Motor neuron (in vitro differentiated cells): ENCODE measurements at places on chromosomes 16 and 17. TPM values are rescaled to one million over a fixed set of nuclear protein-coding genes. Genes with fewer than 3 reads are reported as not detected.
A peak's percentile ranks its signal among the peaks of the same experiment; 100 is the strongest.

The NPIPA2 gene
- 2.6 and 3.2 TPM in 2 replicates for total RNA-seq

The CALB2 gene
- 0.33 and 0.50 TPM in 2 replicates for total RNA-seq

The SRL gene
- total RNA-seq: 0.71 and 1.1 TPM in 2 replicates

The KRTAP4-4 gene
- total RNA-seq: not detected in 2 replicates

The OR1F1 gene
- not detected in 2 replicates for total RNA-seq

The OR3A3 gene
- 0.11 and 0.42 TPM in 2 replicates for total RNA-seq

The AIPL1 gene
- 0.68 and 1.00 TPM in 2 replicates for total RNA-seq

The CDRT4 gene
- total RNA-seq: 2.5 and 2.6 TPM in 2 replicates

GRCh38 chr16:78392585-78393195 is 293.2 kb downstream of the WWOX start:
- no peak for ATAC-seq

- ATAC-seq: no peak
These were observed 9.8 kb upstream of the CTCF start for GRCh38 chr16:67552476-67552875.

DNA sequence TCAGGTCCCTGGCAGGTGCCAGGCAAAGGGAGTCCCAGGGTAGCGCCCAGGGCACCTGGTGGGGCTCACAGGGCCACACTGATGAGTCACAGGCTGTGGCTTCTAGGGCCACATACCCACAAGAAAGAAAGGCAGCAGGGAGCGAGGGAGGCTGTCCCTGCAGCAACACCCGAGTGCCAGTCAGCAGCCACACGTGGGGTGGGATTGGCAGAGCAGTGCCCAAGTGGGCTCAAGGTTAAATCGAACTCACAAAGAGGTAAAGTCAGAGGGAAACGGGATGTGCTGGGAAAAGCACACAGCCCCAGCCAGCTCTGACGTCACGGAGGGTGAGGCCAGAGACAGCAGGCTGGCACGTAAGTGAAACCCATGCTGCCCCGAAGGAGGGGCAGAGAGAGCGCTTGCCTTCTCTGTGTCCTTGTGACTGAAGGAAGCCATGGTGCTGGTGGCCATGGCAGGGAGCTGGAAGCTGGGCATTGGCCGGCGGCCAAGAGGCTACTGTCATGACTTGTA is 33.8 kb downstream of the FA2H start:
- ATAC-seq: peak; percentile 82

DNA sequence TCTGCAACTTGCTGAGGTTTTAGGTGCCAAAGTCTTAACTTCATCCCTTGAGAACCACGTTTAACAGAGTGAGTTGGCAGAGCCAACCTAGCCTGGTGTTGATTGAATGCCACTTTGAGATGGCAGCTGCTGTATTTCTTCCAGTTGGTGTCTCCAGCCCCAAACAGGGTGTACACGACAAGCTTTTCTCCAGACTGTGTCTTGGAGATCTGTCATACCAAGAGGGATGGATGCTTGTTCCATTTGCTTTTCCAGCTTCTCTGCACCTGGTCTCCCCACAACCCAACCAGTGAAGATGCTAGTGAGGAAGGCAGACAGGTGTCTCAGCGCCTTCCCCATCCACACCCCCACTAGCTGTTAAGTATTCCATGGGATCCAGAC is 141.1 kb upstream of the HS3ST2 start:
- no peak for ATAC-seq

- ATAC-seq: no peak
These were observed 2333.3 kb downstream of the TP53TG3F start for GRCh38 chr16:35792516-35793285.

GRCh38 chr16:53085369-53085843 is 30.6 kb downstream of the CHD9 start:
- peak; percentile 6 for ATAC-seq

DNA sequence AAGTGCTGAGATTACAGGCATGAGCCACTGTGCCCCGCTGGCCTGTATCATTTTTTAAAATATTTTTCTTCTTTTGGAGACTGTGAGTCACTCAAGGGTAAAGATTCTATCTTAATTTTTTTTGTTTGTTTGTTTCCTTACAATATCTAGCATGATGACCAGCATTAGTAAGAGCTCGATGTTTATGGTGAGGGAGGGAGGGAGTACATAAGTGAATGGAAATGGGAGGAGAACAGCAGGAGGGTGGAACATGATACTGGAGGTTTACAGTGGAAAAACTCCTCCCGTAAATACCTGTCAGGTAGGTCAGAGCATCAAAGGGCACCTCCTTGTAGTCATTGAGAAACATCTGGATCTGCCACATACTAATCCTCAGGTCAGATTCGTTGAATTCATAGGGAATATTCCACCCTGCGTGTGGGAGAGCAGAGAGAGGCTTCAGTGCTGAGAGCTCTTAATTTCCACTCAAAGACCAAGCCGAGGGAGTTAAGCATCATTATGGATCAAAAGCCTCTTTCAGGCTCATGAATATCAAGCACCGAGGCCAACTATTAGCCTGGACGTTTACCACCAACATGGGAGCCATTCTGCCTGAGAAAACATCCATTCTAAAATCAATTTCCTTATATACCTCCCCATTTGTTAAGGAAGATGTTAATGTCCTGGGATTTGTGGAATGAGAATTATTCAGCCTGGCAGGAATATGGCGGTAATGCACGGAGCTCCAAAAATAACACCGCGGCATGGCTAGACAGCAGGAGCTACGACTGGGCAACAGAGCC is 51.8 kb downstream of the LYRM1 start:
- ATAC-seq: peak; percentile 23

DNA sequence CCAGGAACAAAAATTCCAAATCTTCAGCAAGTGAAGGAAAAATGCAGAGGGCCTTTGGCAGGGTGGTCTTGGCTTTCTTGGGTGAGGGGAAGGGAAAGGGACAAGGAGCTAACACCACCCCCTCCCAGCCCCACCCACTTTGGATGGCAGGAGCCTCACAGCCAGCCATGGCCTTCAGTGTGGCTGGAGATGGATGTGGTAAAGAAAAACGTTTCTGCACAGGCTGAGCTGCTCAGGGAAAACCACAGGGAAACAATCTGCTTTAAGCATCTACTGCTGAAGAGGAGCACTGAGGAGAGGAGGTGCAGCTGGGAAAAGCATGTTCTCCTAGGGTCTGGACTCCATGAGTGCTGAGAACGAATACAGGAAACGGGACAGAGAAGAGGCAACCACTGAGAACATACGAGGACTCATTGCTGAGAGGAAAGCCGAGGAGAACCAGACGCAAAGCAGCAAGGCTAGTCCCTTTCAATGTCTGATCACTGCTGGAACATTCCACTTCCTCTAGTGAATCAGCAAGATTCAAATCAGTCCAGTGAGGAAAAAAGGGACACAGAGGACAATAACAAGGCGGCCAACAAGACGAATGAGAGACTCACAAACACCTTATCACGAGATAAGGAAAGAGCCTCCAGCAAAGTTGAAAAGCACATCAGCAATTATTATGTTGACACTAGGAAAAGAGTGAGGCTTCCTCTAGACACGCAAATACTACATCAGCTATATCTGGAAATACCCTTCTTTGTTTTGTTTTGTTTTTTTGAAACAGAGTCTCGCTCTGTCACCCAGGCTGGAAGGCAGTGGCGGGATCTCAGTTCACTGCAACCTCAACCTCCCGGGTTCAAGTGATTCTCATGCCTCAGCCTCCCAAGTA is 41.7 kb downstream of the ZZEF1 start:
- no peak for ATAC-seq

- no peak for ATAC-seq
These were observed 5.1 kb downstream of the C1QTNF8 start for GRCh38 chr16:1090620-1091587.

DNA sequence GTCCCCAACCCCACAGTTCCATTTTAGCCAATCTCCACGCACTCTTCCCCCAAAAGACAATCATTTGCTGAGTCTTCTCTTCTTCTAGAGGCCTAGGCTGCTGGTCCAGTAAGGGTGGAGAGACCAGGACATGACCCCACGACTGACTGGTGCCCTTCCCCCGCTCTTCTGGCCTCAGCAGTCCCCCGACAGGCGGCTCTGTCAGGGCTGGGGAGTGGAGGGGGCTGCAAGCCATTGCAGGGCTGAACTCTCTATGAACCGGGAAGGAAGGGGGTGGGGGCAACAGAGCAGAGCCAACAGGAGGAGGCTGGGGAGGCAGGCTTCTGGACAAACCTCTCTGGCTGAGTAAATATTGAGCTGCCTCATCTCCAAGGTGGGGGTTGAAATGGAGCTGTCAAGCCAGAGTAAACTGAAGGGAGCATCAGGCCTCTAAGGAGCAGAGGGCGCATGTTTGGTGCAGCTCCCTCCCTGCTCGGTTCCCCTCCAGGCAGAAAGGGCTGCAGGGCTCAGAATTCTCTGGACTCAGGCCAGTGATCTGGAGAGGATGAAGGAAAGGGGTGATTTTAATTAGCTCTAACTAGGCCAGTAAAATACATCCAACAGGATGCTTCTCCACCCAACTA is 8.7 kb downstream of the HOXB1 start:
- peak; percentile 87 for ATAC-seq

DNA sequence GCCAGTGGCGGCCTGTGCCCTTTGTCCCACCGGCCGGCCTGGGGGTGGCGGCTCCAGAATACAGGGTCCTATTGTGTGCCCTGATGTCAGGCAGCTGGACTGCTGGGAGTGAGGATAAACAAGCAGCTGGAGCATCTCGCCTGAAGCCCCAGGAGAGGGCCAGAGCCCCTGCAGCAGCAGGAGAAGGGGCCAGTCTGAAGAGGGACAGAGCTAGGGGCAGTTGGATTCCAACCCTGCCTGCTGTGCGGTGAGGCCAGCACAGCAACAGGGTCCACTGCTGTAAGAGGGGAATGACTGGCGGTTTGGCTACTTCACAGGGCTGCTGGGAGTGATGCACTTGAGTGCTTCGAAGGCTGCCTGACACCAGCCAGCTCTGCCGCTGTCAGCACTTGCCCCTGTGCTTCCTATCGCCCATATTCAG is 25.0 kb downstream of the RAB11FIP4 start:
- no peak for ATAC-seq

- ATAC-seq: no peak
These were observed 27.2 kb downstream of the HEATR9 start for GRCh38 chr17:35841505-35841904.

- ATAC-seq: no peak
These were observed 31.6 kb downstream of the NTN1 start for GRCh38 chr17:9052921-9053320.

- ATAC-seq: peak; percentile 61
These were observed 110.2 kb upstream of the LHX1 start for GRCh38 chr17:36827081-36827480.
